Stimulated activated CD4-positive, alpha-beta T cell treated with anti-CD3 and anti-CD28 coated beads, Interleukin-1b, Interleukin-23, amount 100 ng/mL, for 24 hours (primary cell): ENCODE measurements at places on chromosomes 7 and 10.

DNA sequence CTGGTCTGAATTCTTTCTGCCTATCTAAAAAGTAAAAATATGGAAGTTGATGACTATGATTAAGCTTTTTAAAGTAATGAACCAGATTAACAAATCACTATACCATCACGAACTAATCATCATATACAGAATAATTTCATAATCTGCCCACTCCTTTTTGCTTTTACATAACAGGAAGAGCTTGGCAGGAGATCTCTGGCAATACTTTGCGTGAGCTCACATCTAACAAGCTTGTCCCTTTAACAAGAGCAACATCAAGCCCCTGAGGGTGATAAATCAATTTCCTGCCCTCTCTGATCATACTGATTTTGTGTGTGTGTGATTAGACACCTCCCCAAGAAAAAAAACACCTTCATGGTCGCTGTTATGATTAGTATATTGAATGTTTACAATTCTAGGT is 143.5 kb upstream of the ASAH2 start:
- no peak for DNase-seq

DNA sequence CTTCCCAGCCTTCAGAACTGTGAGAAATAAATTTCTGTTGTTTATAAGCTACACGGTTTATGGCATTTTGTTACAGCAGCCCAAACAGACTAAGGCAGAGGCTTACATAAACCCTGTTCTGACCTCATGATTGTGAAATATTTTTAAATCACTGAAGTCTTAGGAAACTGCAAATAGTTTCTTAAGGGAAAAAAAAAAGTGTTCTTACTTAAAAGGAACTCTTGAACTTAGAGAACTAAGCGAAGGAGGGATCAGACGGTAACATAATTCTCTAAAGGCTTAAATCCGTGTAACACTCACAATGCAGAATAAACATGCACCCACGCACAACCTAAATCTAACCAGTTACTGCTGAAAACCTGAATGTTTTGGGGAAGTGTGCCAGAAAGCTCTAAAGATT is 749.1 kb upstream of the LRRTM3 start:
- no peak for DNase-seq

DNA sequence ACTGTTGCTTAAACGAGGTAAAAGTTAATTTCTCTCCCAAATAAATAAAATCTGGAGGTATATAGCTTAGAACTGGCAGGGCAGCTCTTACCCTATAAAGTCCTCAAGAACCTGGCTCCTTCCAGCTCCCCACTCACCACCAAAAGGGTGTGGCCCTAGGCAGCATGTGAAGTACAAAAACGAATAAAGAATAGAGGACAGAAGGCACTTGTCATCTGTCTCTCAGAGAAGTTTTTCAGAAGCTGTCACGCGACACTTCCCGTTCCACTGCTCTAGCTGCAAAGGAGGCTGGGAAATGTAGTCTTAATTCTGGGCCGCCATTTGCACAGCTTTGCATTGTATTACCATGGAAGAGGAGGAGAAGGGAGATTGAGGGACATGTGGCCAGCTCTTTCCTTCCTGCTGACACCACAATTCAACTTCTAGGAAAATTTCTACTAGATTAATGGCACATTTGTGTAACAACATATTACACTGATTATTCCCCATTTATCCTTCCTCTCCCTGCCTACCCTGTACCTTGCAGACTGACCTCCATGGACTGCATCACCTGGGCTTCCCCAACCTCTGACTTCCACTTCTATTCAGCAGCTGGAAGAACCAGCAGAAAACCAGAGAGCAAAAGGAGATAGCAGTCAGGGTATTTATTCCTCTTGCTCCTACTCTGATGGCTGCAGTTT is 62.2 kb downstream of the CCDC71L start:
- DNase-seq, result peak; percentile 27

- DNase-seq, result no peak
These were observed 59.9 kb upstream of the COL13A1 start for GRCh38 chr10:69741671-69742355.

- no peak for DNase-seq
These were observed 525.7 kb downstream of the KCNMA1 start for GRCh38 chr10:77111611-77112550.

- DNase-seq, result no peak
These were observed 138.8 kb upstream of the TCERG1L start for GRCh38 chr10:131450216-131450765.

DNA sequence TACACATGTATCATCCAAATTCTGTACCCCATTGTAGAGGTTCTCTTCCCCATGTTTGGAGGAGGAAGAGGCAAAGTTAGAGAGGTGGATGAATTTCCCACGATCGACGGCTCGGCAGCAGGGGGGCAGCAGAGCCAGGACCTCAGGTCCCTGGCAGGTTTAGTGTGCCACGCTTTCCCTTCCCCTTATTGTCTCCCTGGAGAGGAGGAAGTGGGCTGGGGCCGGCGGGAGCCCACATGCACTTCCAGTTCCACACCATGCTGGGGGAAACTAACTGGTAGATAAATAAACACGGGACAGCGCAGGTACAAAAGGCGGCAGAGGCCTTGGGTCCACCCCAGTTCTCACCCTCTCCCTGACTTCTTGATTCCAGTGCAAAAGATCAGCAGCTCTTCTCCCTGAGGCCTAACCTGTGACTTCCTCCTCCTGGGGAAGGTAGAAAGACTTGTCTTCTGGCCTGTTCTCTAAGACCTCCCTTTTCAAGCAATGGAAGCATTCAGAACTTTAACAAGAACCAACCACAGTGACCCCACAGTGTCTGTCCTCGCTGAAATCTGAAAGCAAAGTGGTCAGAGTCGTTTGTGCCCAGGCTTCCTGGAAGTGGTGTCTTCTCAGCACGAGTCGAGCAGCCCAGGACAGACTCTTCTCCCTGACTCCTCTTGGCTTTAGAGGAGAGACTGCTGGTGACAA is 30.5 kb upstream of the SRGN start:
- no peak for DNase-seq

GRCh38 chr7:114087653-114088469 is 169.1 kb upstream of the PPP1R3A start:
- no peak for DNase-seq

DNA sequence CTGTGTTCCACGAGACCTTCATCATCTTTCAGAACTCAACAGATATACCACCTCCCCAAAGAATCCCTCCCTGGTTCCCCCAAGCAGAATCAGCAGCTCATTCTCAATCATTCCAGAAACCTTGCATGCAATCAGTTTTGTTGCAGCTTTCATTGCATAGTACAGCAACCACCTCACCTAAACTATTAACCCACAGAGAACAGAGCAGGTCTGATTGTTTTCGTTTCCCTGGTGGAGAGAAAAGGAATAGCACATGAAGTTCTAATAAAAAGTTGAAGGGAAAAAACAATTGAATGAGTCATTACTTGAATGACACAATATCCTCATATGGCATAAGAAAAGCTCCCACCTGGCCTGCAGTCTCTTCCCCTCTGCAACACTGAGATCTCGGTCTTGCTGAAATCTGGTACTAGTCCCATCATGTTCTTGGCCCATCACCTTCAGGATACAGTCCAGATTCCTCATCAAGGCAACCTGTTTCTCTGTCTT is 147.1 kb upstream of the GDF10 start:
- no peak for DNase-seq

DNA sequence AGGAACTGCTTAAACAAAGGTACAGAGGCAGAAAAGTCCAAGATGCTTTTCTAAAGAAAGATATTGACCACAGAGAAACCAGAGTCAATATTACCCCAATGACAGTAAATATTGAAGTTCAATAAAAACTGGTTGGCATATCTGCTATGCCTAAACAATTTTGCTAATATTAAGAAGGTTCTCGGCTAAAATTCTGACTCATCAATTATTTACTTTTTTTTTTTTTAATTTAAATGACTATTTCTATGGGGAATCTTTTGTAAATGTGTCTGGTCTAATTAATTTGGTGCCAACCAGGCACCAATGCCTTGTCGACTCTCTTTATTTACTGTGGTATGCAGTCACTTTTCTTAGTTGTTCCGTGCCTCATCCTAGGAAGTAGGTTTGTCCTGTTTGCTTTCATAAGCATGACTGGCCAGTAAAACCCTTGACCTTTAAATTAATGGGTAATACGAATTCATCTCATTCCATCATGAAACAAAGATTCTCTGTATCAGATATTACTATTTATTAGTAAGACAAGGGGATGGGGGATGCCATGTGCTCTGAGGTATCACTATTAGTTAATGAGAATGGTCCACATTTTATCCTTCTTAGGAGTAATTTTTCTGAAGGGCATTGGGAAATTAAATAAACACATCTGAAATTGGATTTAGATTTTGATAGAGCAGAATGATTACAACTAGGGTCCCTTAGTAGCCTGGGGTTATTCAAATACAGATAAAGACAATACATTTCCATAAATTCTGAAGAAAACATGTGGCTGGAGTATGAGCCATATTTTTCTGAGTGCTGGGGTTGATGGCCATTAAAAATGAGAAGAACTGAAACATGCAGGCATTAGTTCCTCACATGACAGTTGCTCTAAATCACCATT is 154.4 kb downstream of the VTI1A start:
- DNase-seq, result no peak

GRCh38 chr7:29454899-29455451 is 108.7 kb upstream of the PRR15 start:
- no peak for DNase-seq

DNA sequence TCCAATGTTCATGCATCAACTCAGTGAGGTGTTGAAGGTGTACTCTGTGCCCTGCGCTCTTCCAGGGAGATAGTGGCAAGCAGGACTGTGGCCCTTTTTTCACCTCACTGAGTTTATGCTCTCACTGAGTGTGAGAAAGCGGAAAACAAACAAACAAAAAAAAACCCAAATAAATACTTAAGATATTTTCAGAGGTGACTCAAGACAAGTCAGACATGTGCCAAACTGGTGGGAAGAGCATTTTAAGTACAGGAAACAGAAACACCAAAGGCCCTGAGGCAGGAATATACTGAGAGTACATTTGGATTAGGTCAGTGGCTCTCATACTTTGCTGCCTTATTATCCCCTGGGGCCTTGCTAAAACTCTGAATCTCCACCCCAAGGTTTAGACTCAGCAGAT is 111.9 kb upstream of the IGFBP3 start:
- no peak for DNase-seq

DNA sequence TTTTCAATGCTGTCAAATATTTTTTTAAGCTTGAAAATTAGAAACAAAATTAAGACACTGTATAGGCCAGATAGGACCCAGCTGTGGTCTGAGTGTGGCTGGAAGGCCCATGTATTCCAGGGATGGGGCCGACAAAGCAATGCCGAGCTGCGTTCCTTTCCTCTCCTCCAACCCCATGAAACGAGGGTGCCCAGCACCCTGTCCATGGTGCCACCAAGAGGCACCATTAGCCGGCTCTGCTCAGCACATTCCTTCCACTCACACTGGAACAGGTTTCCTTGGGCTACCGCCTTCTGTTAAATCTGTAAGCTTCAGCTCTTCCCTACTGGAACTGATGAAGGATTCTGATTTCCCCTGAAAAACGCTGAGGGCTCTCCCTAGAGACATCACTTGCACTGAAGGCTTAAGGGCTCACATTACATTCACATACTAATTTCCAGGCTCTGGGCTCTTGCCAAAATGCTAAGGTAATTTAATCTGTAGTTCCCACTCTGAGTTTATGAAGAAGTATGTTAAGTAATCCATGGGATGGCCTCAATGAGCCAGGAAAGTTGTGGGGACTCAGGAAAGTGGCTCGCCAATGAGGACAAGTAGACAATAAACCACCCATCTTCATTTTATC is 73.7 kb upstream of the CAMK2B start:
- no peak for DNase-seq

- no peak for DNase-seq
These were observed 113.9 kb downstream of the ITGA8 start for GRCh38 chr10:15605740-15606369.

DNA sequence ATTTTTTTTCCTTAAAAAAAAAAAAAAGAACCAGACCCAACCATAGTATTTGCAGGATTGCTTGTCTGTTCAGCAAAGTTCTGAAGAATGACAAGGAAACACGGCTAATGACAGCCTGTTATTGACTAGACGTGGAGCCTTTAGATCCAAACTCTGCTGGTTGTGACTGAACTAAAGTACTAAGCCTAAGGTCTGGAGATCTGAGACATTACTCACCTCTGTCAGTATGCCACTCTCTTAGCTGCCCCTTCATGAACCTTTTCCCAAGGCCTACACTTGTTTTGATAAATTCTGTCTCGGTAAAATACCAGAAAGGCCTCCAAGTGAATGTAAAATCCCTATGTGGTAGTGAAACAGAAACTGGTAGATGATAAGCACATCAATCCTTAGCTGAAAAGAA is 101.0 kb downstream of the CABCOCO1 start:
- DNase-seq, result no peak

DNA sequence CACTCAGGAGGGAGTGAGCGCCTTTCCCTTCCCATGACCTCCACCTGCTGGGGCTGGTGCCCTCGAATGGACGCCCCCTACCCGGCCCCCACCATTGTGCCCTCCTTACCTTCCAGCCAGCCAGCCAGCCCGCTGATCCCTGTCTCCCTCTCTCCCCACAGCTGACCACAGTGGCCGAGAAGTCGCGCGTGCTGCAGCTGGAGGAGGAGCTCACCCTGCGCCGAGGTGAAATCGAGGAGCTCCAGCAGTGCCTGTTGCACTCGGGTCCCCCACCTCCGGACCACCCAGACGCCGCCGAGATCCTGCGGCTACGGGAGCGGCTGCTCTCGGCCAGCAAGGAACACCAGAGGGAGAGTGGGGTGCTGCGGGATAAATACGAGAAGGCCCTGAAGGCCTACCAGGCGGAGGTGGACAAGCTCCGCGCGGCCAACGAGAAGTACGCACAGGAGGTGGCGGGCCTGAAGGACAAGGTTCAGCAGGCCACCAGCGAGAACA is 77.9 kb upstream of the GTF2IRD1 start:
- no peak for DNase-seq

DNA sequence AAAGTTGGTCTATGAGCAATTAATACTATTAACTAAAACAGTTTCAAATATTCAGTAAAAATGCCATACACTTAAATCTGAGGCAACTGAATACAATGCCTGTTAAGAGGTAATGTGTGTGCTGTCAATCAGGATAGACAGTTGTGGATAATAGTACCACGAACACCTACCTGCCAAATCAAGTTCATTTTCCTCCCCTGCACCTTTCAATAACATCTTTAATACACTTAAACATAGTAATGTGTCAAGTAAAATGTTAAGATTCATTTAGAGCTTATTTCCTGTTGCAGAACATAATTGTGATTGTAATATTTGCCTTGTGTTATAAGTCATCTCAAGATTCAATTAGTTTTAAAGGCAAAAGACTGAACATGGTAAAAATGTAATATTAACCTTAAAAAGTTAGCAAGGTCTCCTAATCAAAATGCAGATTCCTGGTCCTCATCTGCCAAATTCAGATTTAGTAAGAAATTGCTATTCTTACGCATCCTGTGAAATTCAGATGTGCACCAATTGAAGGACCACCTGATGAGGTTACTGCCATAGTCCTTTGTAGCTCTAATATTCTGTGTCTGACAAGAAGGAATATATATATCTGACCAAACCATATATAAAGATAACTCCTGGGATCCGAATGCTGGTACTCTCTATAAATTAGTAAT is 37.1 kb downstream of the COL1A2 start:
- no peak for DNase-seq

GRCh38 chr7:63114371-63114985 is 884.2 kb upstream of the ZNF722 start:
- no peak for DNase-seq
